HCT116 (cell line): ENCODE measurements at places on chromosomes 2 and 18.

DNA sequence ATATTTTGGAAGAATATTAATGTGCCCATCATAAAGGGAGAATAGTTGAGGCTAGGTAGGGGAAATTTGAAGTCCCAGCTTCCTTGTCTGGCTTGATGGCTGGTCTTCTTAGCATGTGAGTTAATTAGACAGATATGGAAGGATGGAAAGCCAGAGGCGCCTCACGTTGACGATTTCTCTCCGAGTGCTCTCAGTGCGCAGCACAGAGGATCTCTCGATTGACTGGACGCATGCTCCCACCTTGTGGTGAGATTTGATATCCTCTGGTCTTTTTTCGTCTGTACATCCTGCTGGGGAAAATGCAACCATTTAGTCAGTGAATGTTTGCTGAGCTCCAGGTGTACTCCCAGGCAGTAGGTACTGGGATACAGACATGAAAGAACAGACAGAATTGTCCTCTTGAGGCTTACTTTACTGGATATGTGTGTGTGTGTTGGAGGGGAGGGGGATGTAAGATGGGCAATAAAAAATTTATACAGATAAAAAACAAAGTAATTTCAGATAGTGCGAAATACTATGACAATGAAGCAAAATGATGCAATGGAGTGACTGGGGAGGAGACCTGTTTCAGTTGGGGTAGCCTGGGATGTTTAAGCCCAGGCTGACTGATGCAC lies 66.9 kb upstream of the ZNG1B start:
- DNase-seq: peak; percentile 65

DNA sequence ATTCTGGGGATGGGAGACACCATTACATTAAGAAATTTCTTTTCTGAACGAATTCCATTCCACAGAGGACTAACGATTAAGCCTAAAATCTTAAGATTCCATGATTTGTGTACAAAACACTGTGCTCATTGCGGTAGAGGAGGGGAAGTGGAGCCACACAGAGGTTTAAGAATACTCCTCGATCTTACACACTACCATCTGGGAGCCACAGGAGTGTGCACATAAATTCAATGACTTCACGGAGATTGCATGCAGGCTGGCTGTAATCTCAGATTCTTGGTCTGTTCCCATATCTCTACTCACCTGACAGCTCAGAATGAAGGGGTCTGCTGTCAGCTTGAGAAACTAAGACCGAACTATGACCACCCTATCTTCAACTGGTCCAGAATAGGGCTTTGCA lies 762 bp downstream of the VPS4B start:
- no peak for DNase-seq

DNA sequence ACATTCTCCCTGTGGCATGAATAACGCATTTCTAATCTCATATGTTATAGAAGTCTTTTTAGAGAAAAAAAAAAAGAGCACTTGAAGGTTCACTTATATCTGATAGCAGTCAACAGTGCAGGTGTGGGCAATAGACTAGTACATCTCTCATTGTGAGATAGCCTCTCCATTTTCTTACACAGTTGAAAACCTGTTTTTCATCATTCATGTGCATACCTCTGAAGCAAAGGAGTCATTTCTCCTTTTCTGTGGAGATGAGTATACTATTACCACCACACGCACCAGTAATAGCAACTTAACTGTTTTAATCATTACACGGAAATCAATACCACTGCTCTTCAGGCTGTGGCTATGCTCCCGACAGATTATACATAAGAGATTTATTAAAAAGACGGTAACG lies 1653.3 kb upstream of the TMEFF2 start:
- DNase-seq: no peak

GRCh38 chr2:234556848-234557573 lies 60.1 kb upstream of the ARL4C start:
- no peak for DNase-seq

DNA sequence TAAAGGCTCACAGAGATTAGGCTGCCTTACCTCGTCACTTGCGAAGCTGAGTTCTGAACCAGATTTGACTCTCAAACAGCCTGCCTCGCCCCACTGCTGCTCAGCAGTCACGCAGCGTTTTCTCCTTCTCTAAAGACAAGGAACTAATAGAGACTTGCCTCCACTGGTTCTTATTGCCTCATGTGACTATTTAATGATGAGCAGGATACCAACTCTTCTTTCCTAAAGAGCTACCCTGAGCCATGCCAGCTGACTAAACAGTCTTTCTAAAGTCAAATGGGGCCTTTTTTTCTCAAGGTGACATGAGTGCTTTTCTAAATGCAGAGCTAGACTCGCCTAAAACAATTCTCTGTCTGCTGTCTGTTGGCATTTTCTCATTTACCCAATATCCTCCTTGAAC lies 147.5 kb downstream of the NCKAP5 start:
- DNase-seq: no peak

GRCh38 chr2:219183151-219183772 lies 5.2 kb downstream of the RETREG2 start:
- no peak for DNase-seq

GRCh38 chr18:13207294-13207693 lies 11.3 kb upstream of the LDLRAD4 start:
- DNase-seq: no peak

- DNase-seq: no peak
Observed at GRCh38 chr18:24942144-24942543, 409.8 kb downstream of the ZNF521 start.

- DNase-seq: no peak
Observed at GRCh38 chr18:12460874-12461273, 53.1 kb downstream of the PRELID3A start.

DNA sequence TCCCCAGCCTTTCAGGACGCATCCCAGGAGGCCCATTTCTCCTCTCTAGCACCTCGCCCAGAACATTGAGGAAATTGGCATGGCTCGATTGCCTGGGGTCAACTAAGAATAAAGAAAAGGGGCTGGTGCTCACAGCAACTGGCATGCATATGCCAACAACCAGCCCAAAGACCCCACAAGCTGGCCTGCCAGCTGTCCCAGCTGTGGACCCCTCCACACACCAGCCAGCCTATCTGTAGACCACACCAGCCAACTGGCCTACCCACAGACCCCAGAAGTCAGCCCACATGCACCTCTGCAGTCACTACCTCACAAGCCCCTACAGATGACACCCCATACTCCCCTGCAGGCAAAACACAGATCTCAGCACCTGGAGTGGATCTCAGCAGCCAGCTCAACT lies 123.8 kb upstream of the ID2 start:
- DNase-seq: no peak

DNA sequence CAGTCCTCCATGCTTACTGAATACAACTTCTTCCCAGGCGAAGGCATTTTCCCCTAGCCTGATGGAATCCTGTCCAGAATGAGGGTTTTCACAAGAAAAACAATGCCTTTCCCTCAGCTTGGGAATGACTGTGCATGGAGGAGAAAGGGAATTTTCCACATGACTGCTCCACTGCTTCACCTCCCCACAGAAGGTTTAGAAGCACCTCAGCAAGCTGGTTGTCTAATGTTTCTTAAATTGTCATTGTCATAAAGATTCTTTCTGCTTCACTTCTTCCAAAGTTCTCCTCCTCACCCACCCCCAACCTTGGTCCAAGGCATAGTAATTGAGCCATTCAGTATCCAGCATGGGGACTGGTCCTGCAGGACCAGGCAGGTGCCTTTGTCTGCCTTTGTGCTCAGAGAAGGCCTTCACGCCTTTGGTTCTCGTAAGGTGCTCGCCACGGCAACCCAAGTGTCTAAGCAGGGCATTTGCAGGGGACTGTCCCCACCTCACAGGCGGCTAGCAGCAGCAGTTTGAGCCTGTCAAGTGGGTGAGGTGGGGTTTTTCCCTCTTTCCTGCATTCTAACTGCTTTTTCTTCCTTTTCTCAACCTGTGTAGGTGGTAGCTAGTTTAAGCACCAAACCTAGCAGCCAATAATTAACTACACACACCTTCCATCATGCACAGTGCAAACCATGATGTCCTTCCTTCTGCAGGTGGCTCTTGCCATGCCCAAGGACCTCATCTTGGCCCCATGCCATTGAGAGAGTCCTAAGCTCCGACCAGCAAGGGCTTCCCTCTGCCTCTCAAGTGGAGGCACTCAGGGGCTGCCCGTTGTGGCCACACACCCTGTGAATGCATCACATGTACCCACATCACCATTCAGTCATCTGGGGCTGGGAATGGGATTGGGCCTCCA lies 65.7 kb upstream of the BCL2L11 start:
- no peak for DNase-seq
